ENCODE measurements at places on chromosomes 5 and 9.

DNA sequence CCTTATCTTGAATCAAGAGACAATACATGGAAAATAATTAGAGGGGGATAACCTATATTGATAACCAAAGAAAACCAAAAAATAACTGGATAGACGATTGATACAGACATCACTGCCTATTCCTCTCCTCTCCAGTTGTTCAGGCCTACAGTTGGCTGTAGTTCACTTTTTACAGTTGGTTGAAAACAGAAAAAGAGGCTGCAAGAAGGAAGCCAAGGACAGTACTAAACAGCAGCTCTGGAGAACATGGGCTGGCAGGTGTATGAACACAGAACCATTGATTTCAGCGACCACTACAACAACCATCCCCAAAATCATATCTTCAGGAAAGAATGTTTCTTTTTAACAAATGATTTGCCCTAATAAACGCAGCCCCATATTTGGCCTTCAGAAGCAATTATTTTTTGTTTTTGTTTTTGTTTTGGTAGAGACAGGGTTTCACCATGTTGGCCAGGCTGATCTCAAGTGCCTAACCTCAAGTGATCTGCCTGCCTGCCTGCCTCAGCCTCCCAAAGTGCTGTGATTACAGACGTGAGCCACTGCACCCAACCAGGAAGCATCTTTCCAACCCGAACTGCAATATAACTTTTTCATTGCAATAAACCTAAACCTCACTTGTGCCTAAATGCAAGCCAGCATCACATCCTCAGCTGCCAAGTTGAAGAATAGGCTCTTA, 64.3 kb downstream of the MLLT3 start:
- no peak for DNase-seq

DNA sequence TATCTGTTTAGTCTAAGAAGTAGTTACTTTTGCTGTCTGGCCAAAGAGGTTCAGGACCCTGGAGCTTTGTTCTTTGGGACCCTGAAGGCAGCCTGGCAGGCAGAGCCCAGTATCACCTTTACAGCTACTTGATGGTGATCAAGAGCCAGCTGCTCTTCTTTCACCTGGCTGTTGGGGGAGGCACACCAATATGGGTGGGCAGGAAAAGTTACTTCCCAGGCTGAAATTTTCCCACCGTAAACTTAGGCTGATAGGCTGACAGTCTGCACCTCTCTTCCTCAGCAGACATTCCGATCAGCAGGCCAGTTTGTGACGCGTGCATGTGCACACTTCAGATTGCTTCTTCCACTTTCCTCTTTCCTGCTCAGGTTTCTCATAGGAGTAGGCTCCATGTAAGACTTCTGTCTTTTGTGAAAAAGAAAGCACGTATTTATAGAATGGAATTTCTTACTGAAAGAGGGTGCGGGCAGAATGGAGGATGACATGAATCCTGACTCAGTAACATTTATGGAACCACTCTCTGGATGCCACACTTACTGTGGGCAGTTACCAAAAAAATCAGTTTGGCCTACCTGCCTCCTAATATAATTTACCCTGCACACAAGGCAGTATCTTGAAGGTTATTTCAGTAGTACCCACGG, 223.9 kb upstream of the DMRT1 start:
- DNase-seq = no peak

DNA sequence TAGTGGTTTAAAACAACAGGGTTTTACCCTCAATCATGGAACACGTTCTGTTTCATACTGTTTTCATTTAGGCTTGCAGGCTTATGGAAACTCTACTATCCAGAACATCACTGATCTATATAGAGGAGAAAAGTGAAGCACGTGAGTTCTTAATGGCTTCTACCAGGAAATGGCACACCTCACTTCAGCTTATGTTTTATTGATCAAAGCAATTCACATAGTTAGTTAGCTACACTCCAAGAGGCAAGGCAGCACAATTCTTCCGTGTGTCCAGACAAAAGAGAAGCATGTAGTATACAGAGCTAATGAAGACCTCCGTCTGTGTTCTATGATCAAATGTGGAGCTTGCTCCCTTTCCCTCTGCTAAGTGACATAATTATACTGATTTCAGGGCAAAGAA, 353.3 kb upstream of the CD180 start:
- DNase-seq = no peak

GRCh38 chr5:54663866-54664265, 146.3 kb downstream of the SNX18 start:
- DNase-seq = no peak

DNA sequence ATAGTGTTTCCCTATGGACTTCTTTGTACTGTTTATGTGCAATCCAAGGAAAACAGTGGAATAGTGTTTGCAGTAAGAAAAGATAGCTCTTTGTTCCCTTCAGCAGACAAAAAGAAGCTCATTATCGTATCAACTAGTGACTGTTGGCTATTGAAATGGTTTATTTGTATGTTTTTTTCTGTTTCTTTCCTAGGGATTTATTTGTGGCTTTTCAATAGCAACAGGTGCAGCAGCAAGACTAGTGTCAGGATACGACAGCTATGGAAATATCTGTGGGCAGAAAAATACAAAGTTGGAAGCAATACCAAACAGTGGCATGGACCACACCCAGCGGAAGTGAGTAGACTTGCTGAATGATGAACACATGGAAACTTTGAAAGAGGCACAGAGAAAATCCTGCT, 65.1 kb downstream of the SLC44A1 start:
- DNase-seq = no peak

DNA sequence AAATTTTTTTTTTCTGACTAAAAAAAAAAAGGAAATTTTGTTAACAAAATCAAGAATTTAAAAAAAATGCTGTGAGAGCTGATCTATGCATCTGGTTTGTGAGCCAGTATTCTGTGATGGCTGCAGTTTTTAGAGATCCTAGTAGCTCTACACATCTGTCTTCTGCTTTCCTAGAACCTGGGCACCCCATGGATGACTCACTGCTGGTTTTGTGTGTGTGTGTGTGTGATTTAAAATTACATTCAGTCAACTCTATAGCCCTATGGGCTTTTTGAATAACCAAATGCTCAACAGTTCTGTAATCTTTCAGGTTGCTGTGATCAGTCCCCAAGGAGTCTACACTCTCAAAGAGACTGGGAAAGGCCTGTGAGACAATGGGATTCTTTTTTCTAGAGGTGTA, 2.5 kb upstream of the PSMD5 start:
- DNase-seq = no peak

- no peak for DNase-seq
Observed at GRCh38 chr5:144684899-144685298, 514.2 kb downstream of the KCTD16 start.

DNA sequence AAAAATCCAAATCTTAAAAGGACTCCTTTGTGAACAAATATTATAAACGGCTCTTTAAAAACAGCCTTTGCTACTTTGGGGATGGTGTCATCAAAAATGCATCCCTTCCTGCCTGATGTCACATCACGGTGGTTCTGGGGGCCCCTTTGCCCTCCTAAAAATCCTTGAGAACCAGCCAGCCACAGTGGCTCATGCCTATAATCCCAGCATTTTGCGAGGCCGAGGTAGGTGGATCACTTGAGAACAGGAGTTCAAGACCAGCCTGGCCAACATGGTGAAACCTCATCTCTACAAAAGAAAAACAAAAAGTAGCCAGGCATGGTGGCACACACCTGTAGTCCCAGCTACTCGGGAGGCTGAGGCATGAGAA, 43.9 kb downstream of the FNBP1 start:
- no peak for DNase-seq

DNA sequence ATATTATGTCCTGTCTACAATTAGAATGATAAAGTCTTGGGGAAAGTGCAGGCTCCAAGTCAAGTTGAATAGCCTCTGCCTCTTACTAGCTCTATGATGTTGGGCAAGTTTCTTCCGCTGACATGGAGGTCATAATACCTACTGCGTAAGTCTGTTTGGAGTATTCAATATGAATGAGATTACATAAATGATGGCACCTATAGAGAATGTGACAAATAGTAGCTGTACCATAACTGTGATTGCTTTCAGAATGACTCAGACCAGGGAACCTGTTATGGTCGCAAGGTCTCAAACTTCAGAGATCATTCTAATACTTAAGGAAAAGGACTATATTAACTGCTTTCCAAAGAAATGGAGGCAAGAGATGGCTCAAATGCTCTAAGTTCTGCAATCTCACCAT, 94.0 kb upstream of the ABCA1 start:
- DNase-seq = no peak

DNA sequence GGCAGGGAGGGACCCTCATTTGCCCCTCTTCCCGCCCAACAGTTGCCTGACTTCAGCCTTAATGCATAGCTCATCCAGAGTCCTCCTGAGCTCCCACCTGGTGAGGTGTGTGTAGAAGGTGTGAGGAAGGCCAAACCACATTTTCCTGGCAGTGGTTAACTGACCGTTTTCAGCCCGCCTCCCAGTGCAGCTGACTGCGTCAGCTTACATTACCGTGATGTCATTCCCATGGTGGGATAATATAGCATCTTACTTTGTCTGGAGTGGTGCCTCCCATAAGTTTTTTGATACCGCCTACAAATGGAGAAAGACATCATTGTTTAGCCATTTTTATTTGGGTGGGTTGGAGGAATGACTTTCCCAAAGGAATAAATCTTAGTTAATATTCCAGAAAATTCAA, 151.9 kb downstream of the C9orf152 start:
- no peak for DNase-seq

DNA sequence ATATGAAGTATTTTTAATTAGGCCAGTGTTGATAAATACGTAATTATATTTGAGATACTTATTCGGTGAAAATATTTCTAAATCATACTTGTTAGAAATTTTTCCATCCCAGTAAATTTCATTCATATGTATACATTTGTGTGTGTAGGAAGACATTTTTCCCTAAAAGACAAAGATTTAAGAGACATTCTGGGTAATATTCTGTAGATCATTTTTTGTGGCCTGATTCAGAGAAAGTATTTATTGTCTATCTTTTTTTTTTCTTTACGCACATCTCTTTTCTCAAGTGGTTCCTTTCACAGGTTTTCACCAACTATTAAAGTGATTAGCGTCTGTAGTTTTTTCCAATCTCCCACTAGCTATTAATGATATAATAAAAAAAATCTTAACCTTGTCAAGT, 224.1 kb downstream of the MEF2C start:
- no peak for DNase-seq

GRCh38 chr9:88435336-88435735, 47.1 kb downstream of the SPIN1 start:
- no peak for DNase-seq

- DNase-seq = no peak
Observed at GRCh38 chr9:19440823-19441580, 32.2 kb downstream of the ACER2 start.

DNA sequence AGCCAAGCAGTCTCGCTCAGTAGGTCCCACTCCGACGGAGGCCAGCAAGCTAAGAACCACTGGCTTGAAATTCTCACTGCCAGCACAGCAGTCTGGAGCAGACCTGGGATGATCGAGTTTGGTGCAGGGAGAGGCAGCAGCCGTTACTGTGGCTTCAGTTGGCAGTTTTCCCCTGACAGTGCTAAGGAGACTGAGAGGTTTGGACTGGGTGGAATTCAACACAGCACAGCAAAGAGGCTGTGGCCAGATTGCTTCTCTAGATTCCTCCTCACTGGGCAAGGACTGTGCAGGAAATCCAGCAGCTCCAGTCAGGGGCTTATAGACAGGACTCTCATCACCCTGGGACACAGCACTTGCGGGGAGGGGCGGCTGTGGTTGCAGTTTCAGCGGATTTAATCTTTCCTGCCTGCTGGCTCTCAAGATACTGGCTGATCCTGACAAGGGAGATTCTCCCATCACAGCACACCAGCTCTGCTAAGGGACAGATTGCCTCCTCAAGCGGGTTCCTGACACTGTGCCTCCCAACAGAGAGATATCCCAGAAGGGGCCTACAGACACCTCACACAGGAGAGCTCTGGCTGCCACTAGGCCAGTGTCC, 122.1 kb downstream of the YIPF5 start:
- DNase-seq = no peak

GRCh38 chr5:158658446-158659230, 441.1 kb downstream of the EBF1 start:
- no peak for DNase-seq

GRCh38 chr5:6112538-6112937, 265.8 kb downstream of the MED10 start:
- no peak for DNase-seq

DNA sequence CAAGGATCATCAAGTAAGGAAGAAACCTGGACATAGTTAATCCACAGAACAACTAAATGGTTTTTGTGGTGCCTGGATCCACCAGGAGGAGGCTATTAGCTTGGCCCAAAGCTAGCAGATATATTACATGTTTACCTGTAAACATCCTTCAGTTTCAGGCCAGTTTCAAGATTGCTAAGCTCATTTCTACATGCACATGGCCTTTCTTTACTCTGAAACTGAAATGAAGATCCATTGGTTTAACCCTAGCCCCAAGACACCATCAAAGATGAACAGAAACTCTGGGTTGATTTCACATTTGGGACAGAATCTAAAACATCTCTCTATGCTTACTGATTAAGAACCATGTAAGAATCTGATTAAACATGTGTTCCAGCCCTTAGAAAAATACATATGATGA, 611.8 kb downstream of the TLE1 start:
- no peak for DNase-seq

GRCh38 chr5:149948993-149949392, 4.4 kb upstream of the PDE6A start:
- no peak for DNase-seq

DNA sequence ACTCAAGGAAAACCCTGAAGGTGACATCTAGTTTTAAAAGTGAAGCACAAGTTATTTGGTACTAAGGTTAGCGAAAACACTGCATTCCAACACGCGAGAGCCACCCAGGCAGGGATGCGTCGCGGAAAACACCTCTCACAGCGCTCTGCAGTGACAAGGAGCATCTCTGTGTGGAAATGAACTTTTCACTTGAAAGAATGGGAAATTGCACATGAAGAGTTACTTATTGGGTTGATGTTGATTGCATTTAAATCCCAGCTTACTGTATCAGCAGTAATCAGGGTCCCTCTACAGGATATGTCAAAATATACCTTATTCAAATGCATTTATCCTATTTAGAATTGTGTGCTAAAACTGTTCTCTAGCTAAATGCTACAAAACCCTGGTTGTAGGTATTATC, 144.4 kb downstream of the BNC2 start:
- no peak for DNase-seq

- DNase-seq = no peak
Observed at GRCh38 chr9:129785866-129786265, 17.1 kb upstream of the TOR1B start.

- no peak for DNase-seq
Observed at GRCh38 chr5:122165559-122166078, 36.3 kb downstream of the ZNF474 start.

DNA sequence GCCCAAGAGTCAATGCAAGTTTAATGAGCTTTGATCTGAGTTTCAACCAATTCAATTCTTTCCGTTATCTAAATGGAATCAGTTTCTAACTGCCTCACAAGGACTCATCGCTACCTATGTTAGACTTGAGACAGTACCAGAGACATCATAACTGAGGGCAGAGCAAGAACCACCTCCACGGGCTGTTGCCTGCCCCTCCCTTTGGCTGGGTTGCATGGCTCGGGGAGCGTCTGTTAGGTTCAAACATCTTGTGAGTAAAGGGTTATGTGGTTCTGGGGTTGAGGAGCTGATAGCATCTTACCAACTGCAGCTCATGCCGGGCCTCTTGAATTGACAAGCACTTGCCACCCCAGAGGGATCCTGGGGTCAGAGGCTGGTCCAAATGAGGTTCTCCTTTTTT, 457.9 kb downstream of the ENC1 start:
- DNase-seq = no peak
